ENCODE measurements at places on chromosomes 13 and 19. TPM values are rescaled to one million over a fixed set of nuclear protein-coding genes. Genes with fewer than 3 reads are reported as not detected.

The GARIN5A gene
- total RNA-seq, result 0.36 TPM

The ZNF575 gene
- 2.0 TPM for total RNA-seq

The LILRB1 gene
- 1.2 TPM for total RNA-seq

The TIMM29 gene
- 14.7 TPM for total RNA-seq

The DCT gene
- 0.07 TPM for total RNA-seq

The GIPR gene
- 5.9 TPM for total RNA-seq

The SHANK1 gene
- 0.25 TPM for total RNA-seq

The SELENOV gene
- not detected for total RNA-seq

The KL gene
- total RNA-seq, result 0.27 TPM

The CD70 gene
- 26.2 TPM for total RNA-seq
